Stimulated activated CD8-positive, alpha-beta memory T cell treated with anti-CD3 and anti-CD28 coated beads, Interleukin-7, amount 100 ng/mL, for 1 hour (primary cell): ENCODE measurements at places on chromosomes 5 and 9.

- no peak for DNase-seq
Observed at GRCh38 chr5:135944967-135945560, 9.7 kb downstream of the LECT2 start.

DNA sequence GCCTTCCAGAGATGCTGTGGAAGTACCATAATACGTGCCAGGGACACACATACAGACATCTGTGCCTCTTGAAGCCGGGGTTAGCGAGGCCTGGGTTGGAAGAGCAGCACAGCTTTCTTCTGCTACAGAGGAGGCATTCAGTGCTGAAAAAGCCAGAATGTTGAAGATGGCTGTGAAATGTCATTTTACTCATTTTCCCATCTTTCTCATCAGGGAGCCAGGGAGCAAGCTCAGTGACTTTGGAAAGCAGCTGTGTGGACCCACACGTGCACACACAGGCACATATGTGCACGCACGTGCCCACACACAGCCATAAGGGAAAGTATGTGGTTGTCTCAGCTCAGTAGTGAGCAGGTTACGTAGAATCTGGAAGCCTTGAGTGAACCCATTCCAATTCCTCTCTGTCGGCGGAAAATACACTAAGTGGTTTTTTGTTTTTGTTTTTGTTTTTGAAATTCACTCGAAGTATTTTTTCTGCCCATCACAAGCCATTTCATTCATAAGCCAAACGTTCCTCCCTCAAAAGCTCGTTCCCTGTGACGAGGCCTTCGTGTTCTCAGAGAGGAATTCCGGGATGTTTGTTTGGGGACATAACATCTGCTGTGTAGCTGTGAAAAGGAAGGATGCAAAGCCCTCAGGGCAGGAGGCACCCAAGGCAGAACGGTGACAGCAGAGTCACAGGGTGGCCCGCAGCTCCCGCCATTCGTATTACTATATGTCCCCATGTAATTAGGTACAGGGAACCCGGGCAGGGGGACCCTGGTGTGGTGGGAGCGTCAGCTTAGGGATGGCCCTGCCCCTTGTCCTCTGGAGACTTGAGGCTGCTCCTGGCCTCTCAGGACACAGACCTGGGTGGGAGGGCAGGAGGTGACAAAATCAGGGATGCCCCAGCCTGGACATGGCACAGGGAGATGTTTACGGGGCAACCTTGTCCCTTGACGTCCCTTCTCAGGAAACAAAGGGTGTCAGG lies 29.0 kb upstream of the ANKRD33B start:
- no peak for DNase-seq

- DNase-seq, result no peak
Observed at GRCh38 chr5:5297432-5298067, 124.9 kb upstream of the ICE1 start.

DNA sequence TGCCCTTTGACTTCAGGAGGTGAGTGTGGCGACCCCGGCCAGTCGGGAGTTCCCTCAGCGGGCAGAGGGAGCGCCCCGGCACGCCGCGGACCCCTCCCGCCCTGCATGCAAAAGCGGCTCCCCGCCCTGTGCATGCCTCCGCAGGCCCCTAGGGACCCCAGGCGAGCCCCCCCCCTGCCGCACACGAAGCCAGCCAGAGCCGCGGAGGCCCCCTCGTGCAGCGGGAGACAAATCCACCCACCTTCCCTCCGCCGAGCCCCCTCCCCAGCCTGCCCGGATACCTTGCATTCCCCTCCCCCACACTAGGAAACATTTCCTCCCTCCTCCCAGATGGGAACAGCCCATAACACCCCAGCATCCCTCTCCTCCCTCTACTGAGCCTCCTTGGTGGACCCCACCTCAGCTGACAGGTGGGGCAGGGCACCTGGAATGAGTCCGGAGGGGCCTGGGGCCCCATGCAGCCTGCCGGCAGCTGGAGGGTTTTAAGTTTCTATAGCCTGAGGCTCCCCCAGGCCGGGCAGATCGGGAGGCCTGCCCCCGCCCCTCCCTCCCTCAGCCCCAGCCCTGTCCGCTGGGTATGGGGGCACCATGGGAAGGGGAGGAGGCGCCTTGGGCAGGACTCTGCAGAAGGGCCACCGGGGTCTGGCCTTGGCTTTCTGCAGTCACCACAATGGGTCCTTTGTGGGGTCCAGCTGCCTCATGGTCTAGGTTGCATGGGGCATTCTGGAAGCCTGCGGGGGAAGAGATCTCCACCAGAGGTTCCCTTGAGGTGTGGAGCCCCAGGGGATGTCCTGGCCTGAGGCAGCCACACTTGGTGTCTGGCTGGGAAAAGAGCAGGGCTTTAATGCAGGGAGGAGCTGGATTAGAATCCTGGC lies 601 bp downstream of the ERGIC1 start:
- no peak for DNase-seq

DNA sequence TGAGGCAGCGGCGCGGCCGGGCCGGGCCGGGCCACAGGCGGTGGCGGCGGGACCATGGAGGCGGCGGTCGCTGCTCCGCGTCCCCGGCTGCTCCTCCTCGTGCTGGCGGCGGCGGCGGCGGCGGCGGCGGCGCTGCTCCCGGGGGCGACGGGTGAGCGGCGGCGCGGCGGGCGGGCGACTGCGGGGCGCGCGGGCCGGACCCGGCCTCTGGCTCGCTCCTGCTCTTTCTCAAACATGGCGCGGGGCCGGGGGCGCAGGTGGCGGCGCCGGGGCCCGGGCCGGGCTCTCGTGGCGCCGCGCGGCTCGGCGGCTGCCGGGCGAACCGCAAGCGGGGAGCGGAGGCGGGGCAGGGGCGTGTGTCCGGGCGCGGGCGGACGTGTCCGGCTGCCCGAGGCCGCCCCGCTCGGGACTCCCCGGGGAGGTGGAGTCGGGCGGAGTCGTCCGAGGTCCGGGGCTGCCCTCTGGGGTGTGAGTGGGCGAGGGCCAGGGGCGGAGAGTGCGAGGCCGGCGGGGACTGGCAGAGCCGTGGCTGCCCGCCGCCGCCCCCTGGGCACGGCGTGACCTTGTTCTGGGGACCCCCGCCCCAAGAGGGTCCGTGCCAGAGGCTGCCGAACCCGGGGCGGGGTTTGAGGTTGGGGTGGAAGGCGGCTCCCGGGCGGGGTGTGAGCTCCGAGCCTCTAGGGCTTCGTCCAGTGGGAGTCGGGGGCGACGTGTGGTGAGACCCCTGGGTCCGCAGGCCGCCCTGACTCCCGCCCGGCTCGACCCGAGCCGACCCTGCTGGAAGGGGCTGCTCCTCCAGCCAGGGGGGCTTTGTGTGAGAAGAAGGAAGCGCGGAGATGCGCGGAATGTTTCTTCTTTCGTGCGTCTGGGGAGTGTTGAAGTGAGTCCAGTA lies 485 bp downstream of the TGFBR1 start:
- DNase-seq, result no peak

GRCh38 chr9:133803028-133803585 lies 65.0 kb upstream of the SARDH start:
- no peak for DNase-seq
